ENCODE measurements at places on chromosomes 3 and 15.

- no peak for DNase-seq
Measured at GRCh38 chr3:46896386-46896785, 18.9 kb downstream of the PTH1R start.

DNA sequence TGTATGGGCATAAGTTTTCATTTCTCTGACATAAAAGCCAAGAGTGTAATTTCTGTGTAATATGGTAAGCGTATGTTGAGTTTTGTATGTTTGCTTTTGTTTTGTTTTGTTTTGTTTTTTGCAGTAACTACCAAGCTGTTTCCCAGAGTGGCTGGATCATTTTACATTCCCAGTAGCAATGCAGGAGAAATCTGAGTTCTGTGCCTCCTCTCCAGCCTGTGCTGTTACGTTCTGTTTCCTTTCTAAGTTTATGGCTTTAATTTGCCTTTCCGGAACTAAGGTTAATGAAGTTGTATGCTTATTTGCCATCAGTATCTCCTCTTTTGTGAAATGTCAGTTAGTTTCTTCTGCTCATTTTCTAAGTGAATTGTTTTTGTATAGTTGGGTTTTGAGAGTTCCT is 307.8 kb downstream of the GABRG3 start:
- DNase-seq, result no peak

DNA sequence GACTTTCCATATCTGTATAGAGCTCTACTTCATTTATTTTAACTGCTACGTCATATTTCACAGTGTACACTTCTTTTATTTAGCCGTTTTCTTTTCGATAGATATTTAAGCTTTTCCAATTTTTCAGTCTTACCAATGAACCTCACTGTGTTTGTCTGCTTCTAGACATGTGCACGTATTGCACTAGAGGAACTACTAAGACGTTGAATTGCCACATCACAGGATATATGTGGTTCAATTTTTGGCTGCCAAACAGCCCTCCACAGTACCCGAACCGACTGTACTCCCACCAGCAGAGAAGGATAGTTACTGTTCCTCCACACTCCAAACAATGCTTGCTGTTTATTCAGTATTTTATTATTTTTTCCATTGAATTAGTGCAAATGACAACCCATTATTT is 2.0 kb downstream of the NR1I2 start:
- no peak for DNase-seq

- no peak for DNase-seq
Measured at GRCh38 chr3:65905771-65906170, 132.9 kb downstream of the MAGI1 start.

DNA sequence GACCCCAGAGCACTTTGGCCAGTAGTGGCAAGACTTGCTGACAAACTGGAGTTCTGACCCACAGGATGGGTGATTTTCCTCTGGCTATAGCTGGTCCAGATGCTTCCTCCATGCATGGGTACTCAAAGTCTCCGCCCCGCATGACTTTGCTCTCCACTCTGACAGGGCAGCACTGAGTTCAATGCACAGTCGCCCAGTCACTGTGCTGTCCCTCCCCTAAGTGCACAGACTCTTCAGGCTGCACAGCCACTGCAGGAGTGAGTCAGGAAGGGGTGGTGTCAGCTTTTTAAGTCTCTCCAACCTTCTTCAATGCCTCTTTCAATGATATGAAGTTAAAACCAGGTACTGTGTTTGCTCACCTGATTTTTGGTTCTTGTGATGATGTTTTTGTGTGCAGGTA is 17.8 kb downstream of the TEX9 start:
- DNase-seq, result no peak

GRCh38 chr3:146524961-146525360 is 19.4 kb downstream of the PLSCR1 start:
- DNase-seq, result no peak

DNA sequence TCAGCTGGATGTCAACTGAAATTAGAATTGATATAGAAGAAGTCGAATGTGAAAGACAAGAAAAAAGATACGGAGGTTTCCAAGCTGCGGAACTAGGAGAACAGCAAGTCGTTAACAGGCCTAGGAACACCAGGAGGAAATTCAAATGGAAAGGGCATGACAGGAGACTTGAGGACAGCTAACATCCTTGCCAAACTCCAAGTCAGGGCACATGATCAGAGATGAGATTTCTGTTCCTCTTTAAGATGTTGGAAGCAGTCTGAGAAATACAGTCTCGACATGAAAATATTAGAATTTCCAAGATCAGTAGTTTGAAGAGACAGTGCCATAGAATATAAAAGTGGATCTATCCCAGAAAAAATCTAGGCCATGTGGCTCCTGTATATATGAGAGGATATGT is 5.0 kb downstream of the MYO5A start:
- no peak for DNase-seq

DNA sequence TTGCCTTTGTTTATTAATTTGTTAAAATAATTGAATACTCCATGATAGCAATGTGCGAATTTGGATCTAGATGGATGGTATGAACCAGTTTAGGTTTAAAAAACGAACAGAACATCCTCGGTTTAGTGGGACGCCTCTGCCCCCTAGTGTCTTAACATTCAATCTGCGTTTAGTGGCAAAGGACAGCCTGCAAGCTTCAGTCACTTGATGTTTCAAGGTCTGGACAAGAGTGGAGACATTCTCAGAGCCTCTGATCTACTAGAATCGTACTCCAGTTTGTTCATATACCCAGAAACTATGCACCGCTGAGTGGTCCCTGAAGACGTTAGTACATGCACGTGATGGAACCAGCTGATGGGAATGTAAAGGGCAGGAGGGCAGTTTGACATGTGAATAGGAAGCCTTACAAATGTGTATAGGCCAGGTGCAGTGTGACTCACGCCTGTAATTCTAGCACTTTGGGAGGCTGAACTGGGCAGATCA is 17.8 kb upstream of the ATP13A4 start:
- peak; percentile 16 for DNase-seq

DNA sequence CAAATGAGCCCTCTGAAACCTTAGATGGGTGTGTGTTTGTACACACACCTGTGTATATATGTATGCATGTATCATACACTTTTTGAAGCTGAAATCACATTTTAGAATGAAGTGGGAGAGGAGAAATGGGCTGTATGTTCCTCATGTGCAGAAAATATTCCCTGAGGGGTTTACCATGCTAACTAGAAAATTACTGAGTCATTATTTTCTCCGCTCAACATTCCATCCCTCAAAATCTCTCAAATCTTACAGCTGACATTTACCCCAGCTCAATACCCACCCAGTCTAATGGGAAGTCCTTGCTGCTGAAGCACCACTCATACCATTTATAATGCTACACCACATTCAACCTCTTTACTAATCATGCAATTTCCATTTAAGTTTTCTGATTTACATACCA is 138.6 kb downstream of the P2RY1 start:
- no peak for DNase-seq

GRCh38 chr3:15325228-15325627 is 7.2 kb downstream of the SH3BP5 start:
- DNase-seq, result no peak

GRCh38 chr15:69597061-69597592 is 144.5 kb downstream of the RPLP1 start:
- DNase-seq, result no peak

GRCh38 chr3:148707601-148708380 is 10.1 kb downstream of the AGTR1 start:
- DNase-seq, result no peak

DNA sequence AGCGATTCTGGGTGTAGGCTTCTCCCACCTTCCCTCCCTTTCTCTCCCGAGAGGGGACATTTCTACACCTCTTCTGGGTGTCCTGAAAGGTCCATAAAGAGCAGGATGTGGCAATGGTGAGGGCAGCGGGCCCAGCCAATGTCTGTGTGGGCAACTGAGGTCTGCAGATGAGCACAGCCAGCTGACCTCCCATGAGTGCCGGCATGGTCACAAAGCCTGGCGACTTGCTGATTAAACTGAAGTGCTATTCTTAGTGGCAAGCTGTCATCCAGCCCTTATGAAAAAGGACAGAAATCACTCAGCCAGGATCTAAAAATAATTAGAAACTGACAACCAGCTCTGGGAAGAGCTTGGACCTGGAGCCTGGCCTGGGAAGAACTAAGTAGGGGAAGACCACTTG is 124.3 kb upstream of the RGMA start:
- no peak for DNase-seq

- no peak for DNase-seq
Measured at GRCh38 chr3:190131329-190131728, 10.6 kb upstream of the P3H2 start.

GRCh38 chr3:70308760-70309159 is 3.7 kb downstream of the MDFIC2 start:
- no peak for DNase-seq

DNA sequence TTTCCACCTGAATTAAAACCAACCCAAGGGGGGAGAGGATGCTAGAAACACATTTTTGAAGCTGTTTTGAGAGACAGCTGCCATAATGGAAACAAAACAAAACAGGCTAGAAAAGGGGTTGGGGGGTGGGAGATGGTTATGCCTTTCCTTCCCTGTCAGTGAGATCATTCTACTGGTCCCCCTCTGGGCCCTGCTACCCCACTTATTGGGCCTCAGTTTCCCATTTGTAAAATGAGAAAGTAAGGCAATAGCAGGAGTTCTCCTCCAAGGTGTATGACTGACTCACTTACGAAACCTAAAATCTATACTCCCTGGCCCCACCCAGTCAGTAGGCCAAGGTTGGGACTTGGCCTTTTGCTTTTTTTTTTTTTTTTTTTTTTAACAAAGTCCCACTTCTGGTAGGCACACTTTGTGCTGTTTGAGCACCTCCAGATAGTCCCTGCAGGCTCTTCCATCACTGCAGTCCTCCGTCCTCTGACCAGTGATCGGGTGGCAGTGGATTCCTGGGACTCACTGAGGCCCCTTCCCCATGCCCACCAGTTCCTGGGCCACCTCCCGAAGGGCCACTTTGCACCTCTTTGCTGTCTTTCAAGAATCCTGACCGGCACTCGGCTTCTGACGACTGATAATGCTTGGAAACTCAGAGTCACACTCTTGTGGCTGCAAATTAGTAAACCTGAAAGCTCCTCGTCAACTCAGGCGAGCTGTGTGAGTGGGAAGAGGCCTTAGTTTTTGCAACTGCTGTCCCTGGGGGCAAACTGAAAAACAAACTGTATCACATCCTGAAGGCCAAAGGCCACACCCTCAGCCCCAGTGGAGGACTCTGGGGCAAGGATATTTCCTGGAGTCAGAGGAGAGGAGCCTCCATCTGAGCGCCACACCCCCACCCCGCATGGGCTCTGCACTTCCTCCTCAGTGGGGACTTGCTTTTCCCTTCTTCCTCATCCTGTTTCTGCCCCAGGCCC is 6.7 kb upstream of the PSTPIP1 start:
- DNase-seq, result peak; percentile 78

GRCh38 chr3:185052631-185053030 is 100.2 kb downstream of the C3orf70 start:
- DNase-seq, result no peak

All from GM06990 (cell line).